ENCODE measurements at places on chromosomes 11 and 22.

- no peak for DNase-seq
Observed at GRCh38 chr11:47148903-47149531, 27.7 kb downstream of the ARFGAP2 start.

GRCh38 chr22:39681038-39681861 lies 110.7 kb downstream of the CACNA1I start:
- no peak for DNase-seq

DNA sequence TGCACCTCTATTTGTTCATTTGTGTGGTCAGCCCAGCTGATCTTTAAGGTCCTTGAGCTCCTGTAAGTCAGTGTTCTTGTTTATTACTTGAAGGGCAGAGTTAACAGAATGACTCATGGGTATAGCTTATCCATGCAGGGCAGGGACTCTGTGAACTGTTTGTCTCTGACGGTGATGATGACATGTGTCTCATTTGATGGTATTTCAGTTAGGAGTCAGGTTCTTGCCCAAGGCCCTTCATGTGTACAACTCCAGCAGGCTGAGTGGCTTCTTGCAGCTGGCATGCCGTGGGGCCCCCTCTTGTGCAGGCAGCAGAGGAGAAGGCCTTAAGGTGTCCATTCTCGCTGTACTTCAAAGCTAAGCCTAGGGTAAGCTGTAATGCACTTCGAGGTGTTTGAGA lies 165.1 kb downstream of the DBX1 start:
- DNase-seq = no peak

GRCh38 chr22:40407021-40407761 lies 36.8 kb downstream of the SGSM3 start:
- DNase-seq = no peak

DNA sequence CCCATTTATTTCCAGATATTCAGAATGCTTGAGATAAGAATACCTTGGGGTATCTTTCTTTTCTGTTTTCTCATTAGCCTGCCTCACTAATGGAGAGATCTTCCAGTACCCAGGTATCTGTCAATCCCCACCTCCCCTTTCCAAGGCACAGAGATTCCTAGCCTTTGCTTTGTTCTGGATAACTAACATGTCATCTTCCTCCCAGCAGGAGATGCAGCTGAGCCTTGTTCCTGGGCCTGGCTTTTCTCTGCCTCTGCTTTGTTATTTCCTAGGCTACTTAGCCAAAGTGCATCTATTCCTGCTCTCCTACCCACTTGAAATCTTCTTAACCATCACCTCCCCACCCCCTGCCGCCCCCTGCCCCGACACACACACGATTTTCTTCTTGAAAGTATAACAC lies 297.1 kb downstream of the NELL1 start:
- no peak for DNase-seq

DNA sequence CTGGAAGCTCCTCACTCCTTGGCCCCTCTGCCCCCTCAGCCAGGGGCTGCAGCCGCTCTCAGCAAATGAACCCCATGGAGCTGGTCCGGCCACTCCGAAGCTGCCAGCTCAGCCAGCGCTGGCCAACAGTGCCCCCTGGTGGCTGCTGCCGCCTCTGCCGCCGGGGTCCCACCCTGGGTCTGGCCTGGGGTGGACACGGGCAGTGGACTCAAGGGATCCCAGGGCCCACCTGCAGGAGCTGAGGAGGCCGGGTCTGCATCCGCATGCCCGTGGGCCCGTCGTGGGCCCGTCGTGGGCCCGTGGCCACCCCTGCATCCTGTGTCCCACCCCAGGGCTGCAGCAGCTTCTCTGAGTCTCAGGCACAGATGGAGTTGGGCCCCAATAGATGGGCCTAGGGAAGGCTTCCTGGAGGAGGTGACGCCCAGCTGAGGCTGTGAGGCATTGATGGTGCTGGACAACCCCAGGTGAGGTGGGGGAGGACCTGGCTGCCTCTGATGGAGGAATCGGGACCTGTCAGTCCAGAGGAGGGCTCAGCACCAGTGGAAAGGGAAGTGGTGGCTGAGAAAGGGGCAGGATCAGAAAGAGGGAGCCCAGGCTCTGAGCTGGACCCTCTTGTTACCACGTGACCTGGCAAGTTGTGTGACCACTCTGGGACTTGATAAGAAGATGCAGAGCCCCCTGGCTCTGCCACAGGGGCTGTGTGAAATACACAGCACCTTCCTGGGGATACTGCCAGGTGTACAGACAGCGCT lies 522.3 kb downstream of the BRD1 start:
- peak; percentile 74 for DNase-seq

DNA sequence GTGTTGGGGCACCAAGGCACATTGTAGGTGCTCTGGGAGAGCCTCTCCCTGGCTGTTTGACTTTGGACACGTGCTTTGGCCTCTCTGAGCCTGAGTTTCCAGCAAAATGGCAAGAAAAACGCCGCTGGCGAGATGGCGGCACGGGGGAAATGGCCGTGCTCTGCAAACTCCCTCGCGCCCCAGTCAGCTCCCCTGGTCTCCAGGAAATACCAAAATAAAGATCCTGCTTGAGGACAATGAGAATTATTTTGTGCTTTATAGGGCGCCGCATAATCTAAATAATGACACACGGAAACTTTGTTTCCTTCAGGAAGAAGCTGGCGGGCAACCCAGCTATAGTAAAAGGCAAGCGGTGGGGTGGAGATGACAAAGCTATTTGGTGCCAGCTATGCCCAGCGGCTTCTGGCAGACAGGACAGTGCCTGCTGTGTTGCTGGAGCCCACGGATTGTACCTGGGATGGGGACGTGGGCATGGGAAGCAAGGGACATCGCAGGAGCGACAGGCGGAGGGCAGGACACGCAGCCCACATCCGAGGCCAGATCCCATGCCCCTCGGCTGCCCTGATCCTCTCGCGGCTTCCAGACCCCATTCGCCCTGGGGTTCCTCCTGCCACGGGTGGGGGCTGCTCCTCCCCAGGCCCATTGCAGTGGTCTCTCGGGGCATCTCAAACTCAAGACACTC lies 26.3 kb upstream of the RFPL3 start:
- no peak for DNase-seq

DNA sequence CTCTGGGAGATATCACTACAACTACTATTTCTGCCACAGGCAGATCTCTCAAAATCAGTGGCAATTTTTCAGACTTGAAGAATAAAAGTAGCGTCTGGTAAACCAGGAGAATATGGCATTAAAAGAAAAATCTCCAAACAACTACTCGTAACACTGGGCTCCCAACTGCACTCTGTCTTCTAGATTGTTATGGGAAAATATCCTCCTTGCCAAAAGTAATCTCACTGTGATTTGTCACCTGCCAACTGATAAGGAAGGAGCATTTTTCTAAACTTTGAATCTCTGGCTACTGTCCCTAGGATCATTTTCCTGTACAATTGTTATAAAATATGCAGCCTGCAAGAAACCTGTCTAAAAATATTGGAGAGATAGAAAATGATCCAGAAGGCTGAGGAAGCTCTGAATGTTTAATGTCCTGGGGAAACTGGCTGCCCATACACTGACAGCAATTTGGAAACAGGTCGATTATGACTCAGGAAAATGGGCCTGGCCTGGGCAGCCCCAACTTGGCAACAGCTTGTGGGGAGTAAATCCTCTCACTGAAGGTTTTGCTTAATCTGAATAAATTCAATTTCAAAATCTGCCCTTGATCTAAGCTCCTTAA lies 90.5 kb upstream of the DBX1 start:
- no peak for DNase-seq

GRCh38 chr11:129278586-129279319 lies 86.6 kb upstream of the ARHGAP32 start:
- no peak for DNase-seq

GRCh38 chr11:47551086-47551485 lies 1.8 kb downstream of the CELF1 start:
- DNase-seq = no peak

GRCh38 chr11:34650528-34650927 lies 29.6 kb downstream of the EHF start:
- DNase-seq = no peak

GRCh38 chr11:62613291-62613778 lies 278 bp downstream of the ROM1 start:
- no peak for DNase-seq

DNA sequence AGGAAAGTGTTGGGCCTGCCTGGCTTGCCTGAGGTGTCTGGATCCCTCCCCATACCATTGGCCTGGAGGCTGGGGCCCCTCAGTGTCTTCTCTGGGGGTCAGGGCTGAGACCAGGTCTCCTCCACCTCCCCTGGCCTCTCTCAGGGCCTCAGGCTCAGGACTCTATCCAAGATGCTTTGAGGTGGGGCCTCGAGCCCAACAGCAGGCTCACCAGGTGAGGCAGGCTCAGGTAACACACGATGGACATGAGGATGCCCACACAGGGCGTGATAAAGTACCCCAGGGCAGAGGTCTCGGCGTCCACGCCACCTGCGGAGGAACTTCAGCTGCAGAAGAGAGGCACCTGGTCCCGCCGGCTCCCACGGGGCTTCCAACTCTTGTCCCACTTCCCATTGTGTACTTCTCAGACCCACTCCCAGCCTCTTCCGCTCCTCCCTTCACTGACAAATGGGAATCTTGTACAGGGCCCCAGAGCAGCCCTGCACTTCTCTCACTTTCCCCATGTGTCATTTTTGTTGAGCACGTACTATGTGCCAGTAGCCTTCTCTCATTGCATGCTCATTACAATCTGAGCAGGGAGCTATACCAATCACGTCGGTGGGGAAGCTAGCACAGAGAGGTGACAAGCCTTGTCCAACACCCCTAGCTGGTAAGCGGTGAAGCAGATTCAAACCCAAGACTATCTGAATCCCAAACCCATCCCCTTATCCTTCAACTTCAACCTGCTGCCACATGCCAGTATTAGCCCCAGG lies 3.8 kb downstream of the SLC29A2 start:
- no peak for DNase-seq

DNA sequence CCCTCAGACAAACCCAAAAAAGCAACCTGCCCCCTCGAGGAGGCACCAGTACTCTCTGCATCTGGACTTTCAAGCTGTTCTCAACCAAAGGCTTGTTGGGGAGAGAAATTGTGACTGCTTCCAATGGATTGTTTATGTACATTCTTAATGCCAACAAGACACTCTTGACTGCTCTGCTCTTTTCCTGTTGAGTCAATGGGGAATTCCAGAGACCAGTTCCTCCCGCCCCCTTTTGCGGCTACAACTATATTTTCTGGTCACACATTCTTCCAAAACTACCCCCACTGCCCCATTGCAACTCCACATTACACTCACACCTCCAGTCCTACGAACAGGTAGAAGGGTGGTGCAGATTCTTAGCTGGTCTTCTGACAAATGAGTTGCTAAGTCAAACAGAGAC lies 187.0 kb downstream of the DSCAML1 start:
- no peak for DNase-seq

- no peak for DNase-seq
Observed at GRCh38 chr11:82462608-82463242, 270.9 kb downstream of the FAM181B start.

DNA sequence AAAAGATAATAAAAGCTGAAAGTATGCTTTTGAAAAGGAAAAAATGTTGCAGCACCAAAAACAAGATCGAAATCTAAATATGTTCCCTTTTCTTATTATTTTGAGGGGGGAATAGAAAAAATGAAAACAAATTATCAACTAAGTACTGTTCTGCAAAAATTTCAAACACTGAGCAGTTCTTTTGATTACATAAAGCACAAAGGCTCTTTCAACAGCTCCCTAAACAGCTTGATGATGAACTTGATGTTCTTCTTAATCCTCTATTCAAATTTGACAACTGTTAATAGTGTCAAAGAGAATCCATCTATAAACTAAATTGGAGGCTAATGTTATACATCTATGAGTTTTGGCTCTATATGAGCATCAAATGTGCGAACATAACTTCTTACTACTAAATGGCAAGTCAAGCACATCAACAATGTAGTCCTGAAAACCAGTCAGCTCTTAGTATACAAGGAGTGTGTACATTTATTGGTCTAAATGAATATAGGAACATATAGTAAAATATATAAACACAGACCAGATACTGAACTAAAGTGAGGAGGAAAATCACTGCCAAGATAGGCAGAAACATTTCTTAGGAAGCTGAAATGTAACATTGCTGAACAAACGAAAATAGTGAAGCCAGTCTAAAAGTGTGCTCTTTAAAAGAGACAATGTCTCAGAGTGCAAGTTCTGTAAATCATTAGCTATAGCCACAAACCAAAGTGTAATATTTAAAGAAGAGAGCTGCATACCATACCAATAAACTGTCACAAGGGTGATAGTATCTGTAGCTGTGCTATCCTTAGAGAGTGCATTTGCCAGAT lies 94.3 kb downstream of the SOX6 start:
- no peak for DNase-seq

- DNase-seq = no peak
Observed at GRCh38 chr11:59200423-59200746, 12.3 kb downstream of the MPEG1 start.

DNA sequence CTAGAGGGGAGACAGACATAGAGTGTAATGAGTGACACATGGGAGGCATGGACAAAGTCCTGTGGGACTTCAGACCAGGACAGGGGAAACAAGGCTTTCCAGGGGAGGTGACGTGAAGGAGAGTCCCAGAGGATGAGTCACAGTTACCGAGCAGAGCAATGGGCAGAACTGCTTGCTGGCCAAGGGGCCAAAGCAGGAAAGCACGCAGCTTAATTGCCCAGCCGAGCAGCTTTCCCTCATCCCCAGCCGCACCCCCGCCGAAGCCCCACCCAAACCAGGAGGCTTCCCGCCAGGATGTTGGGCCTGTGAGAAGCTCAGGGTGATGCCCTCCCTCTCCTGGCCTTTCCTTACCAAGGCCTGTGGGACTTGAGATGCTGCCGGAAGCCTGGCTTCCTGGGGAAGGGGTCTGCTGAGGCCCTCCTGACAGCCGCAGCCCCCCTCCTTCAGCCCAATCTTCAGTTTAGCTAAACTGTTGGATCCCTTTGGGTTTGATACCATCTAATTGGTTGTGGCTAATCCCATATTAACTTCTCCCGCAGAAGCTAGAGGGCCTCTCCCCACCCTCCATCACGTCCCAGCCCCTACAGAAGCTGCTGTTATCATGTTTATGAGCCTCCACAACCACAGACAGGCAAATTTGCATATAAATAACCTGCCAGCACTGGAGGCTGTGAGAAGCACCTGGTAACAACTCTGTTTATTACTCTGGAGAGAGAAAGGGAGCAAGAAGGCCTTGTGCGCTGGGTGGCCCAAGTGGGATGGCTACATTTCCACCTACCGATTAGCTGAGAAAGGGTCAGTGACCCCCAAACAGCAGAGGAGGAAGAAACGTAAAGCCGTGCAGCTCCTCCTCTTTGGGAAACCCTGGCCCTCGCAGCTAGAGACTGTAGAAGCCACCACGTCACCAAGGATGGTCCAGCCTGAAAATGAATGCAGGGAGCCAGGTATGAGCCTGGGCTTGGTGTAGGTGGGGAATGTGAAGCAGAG lies 80.0 kb downstream of the TRIM29 start:
- no peak for DNase-seq

DNA sequence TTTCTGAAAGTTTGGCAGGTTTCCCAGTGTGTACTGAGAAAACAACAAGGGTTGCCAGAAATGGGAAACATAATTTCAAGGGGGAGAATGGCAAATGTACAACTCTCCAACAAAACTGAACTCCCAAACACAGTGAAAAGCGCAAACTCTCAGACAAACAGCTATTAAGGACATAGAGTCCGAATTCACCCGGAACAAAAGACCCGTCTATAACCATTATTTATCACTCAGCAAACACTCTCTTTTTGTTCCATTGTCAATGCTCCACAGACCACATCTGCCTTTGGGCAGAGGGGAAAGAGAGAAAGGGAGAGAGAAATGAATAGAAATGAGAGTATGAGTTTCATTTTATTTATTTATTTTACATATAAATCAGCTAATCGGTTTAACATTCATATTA lies 21.7 kb downstream of the KIRREL3 start:
- DNase-seq = no peak
